CD4-positive, alpha-beta T cell treated with Interleukin-6 for 4 hours (primary cell): ENCODE measurements at places on chromosomes 11 and 22.
A peak's percentile ranks its signal among the peaks of the same experiment; 100 is the strongest.

GRCh38 chr11:69718147-69718546 is 14.3 kb upstream of the FGF19 start:
- no peak for DNase-seq

DNA sequence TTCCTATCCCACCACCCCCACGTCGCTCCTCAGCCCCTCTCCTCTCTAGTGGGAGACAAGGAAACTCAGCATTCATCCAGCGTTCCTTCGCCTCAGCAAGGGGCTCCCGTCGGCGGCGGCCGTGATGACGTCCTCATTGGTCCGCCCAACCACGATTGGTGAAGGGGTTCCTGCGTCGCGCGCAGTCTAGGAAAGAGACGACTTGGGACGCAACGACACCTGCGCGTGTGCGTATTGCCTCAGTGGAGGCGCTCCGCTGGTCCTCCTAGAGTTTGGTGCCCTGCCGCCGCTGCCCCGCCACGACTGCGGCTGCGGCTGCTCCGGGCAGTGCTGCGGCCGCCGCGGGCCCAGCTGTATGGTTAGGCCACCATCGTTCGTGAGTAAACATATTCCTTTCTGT is 56.6 kb downstream of the CCDC81 start:
- no peak for DNase-seq

DNA sequence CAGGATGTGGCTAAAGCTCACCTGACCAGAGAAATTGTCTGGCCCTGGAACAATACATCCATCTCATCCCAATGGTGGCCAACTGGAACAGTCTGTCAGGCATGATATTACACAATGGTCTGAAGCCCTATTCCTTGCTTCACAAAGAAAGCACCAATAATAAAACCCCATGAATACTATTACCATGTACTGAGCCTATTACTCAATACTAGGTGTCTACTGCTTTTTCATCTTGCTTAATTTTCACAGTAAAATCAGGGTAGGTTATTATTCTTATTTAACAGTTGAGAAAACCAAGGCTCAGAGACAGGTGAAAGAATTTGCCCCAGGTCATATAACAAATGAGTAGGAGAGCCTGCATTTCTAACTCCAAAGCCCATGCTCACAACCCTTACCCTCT is 68.9 kb upstream of the CAPRIN1 start:
- DNase-seq, result no peak

GRCh38 chr22:26648011-26648497 is 9.3 kb upstream of the MIAT start:
- DNase-seq, result peak; percentile 76

DNA sequence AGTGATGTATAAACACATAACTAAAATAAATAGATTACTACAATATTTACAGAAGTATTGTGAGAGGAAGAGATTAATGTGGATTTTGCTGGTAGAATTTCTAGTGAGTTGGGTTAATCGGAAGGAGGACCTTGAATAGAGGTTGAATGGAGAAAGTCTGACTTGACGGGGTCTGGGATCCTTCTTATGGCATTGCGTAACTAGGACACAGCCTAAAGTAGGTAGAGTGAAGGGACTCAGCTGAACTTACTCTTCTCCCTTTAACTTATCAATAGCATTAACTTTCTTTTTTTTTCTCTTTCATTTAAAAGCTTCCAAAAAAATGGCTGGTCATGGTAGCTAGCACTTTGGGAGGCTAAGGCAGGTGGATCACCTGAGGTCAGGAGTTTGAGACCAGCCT is 139.2 kb downstream of the HIPK3 start:
- DNase-seq, result no peak

DNA sequence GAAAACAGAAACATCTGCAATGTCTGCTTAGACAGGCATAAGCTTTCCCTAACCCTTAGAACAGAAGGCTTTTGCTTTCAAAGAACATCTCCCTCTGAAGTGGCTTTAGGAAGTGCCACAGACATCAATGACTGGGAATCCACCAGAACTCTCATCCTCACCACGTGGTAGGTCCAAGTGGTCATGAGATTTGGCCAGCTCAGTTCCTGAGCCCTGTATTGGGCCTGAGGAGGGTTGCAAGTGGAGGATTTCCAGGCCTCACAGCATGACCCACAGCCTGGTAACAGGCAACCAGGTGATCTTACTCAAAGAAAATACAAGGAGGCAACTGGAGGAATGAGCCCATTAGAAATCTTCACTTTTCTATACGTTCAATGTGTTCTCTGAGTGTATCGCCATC is 1.6 kb downstream of the CASP1 start:
- no peak for DNase-seq

GRCh38 chr11:103170865-103171264 is 61.6 kb downstream of the DYNC2H1 start:
- no peak for DNase-seq

- no peak for DNase-seq
These were observed 177.7 kb downstream of the SNX19 start for GRCh38 chr11:130738611-130739010.

GRCh38 chr11:73661035-73661628 is 14.8 kb downstream of the PLEKHB1 start:
- peak; percentile 89 for DNase-seq

DNA sequence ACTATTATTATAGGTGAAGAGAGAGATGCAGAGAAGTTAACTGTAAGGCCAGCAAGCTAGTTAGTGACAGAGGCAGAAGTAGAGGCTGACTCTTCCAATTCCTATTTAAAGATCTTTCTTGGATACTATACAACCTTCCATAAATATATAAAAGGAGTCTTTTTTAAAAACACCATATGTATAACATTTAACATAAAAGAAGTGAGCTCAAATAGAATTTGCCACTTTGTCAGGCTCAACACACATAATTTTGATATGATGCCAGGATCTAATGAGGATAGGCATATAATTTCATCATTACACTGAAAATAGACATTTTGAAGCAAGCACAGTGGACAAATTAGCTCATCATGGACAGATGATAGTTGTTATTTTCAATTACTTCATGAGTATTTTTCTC is 64.1 kb upstream of the MPPED2 start:
- DNase-seq, result no peak

DNA sequence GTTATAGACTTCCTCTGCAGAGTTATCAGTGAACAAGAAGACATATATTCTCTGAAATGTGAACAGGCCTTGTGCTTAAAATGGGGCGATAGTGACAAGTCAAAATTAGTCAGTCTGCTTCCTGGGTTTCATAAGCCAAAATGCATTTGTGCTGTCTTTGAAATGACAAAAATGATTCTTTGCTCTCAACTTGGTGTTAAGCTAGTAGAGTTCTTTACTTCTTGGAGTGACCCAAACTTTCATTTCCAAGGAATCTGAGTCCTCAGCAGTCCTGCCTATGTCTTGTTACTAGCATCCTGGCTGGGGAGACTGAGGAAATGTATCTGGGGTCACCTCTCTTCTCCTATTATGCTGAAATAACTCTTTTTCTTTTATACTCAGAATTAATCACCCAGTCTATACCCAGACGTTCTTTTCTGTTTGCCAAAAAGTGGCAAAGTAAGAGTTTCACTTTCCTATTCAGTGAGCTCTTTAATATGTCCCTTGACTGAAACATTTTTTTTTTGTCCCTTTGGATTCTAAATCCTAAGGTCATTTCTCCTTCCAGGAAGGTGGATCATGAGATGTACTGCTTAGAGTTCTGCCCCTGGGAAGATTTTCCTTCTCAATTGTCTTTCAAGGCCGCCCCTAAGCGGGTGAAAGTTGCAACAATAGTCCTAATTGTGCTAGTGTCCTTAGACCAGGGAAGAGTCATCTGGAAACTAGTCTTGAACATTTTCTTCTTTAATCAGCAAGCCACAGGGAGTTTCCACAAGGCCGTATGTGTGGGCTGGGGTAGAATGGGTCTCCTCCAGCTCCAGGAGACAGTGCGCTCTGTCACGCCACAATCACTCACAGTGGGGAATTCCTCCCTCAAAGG is 53.0 kb upstream of the RDX start:
- DNase-seq, result no peak

DNA sequence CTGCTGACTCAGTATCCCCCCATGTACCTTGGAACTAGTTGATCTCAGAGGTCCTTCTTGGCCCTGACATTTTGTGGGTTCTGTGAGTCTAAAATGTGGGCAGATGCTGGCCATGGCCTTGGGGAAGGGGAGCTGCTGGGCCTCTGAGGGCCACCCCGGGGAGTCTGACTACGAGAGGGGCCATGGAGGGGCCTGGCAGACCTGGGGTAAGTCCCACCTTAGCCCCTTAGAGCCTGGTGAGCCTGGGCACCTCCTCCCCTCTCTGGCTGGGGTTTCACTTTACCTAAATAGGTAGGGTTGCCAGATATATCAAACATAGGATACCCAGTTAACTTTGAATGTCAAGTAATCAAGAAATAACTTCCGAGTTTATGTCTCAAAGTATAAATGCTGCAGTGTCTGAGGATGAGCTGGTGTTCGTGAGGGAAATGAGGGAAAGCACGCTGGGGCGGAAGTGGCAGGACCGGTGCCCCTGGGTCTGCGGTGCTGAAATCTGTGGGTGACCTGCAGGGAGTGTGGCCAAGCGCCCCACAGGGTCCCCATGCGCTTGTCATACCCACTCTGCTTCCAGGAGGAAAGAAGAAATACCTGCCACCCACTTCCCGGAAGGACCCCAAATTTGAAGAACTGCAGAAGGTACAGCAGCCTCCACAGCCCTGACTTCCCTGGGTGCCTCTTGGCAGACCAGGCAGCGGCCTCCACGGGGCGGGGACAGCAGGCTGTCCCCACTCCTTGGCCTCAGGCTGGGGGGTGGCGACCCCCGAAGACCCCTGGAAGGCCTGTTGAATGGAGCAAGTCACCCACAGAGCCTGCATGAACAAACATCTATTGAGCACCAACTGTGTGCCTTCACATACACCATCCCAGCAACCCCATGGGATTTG is 4.8 kb downstream of the PARVG start:
- DNase-seq, result no peak

DNA sequence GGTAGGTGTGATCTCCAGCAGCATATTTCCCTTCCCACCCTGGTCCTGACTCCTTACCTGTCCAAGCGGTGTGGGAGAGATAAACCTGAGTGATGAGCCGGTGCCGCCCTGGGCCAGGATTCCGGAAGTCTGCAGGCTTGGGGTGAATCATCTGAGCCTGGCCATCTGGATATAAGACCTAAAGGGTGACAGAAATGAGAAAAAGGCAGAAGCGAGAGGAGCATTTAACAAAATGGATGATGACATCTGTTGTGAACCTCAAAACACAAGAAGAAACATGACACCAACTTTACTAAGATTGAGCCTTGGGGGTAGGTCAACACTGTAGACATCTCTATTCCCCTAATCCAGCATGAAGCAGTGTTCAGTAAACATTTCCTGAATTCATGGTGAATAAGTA is 62.8 kb downstream of the AAMDC start:
- DNase-seq, result no peak

- no peak for DNase-seq
These were observed 44.5 kb downstream of the SMCO4 start for GRCh38 chr11:93498641-93499040.

DNA sequence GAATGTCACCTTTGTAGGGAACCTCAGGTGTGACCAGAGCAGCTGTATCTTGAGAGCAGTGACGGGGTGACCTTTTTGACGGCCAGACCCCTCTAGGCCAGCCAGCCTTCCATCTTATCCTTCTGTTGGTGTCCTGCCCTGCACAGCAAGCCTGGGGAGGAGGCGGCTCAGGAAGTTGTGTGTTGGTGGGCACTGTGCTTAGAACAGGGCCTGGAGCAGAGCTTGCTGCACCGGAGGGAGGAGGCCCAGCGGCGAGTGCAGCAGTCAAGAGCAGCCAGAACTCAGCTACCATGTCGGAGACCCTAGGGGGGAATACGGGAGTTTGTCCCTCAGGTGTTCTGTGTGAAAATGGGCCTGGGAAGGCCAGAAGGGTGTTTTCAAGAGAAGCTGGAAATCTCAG is 129.4 kb downstream of the OSBP2 start:
- no peak for DNase-seq
